ENCODE measurements at places on chromosomes 13 and 19.

GRCh38 chr13:32947411-32948276, 68.6 kb upstream of the KL start:
- peak; percentile 63 for DNase-seq

GRCh38 chr13:110006304-110006703, 219.9 kb upstream of the IRS2 start:
- DNase-seq = peak; percentile 21

DNA sequence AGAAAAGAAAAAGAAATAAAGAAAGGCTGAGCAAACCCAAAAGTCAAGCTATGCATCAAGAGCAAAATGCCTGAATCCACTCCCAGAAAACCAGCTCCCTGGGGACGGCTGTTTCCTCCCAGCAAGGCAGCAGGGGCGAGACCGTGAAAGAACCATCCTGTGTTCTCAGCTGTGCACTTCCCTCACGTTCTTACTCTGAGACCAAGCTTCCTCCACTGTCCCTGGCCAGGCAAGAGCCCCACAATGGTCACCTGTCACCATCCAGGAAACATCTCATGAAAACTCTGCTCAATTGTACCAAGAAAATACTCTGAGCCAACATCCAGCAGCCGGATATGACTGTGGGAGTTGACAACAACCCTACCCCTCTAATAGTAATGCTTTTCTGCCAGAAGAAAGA, 22.9 kb downstream of the RAB20 start:
- no peak for DNase-seq

- peak; percentile 95 for DNase-seq
These were observed 6.5 kb upstream of the ZNF579 start for GRCh38 chr19:55586976-55587668.

DNA sequence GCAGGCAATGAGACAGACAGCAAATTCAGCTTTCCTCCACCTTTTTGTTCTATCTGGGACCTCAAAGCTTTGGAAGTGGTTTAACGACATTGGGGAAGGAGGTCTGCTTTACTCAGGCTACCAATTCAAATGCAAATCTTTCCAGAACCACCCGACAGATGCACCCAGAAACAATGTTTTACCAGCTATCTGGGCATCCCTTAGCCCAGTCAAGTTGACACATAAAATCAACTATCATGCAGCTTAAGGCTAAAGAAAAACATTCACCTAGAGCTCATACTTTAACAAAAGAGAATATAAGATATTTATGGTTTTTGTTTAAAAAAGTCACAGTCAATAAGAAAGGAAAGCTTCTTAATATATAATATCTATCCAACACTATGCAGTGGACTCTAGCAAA, 246.0 kb downstream of the NALCN start:
- DNase-seq = no peak

DNA sequence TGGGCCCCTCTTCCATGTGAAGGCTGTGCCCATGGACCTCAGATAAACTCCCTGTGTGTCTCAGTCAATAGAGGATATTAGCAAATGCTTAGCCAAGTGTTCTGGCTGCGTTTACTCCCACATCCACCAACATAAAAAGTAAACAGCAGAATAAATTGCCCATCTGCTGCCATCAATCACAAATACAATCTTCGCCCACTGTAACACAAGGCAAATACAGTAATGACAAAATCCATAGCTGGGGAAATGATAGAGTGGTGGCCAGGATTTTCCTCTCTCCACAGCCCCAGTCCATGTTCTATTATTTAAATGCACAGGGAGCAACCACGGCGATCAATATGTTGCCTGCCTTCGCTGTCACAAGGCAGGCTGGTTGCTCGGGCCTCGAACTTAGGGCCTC, 376.5 kb downstream of the UQCRFS1 start:
- peak; percentile 31 for DNase-seq
